ENCODE measurements at places on chromosomes 12 and 14.

DNA sequence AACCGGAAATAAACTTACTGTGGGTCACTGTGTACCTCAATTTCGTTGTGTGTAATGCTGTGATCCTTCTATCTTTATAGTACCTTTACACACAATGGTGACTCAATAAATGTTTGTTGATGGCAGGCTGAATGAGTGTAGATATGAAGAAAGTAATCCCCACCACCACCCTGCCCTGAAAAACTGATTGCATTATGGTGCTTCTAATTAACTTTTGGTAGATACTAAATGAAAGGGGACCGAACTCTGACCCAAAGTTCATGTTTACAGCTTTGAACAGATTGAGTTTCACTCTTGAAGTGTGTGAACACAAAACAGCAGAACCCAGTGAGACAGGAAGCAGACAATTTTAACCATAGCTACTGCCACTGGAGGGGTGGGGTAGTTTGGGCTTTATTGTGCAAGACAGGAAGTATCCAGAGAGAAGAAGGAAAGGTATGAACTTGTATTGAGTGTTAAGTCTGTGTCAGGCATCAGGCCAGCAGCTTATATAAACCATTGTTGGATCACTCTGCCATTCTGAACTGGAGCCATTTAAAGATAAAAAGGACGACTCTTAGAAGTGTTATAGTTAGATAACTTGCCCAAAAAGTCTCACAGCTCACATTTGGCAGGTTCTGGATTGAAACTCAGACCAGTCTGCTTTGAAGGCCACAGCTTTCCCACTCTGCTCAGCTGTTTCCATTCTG, 197.0 kb upstream of the AMIGO2 start:
- no peak for DNase-seq

- no peak for DNase-seq
Measured at GRCh38 chr14:91235841-91236240, 8.7 kb downstream of the GPR68 start.

- DNase-seq = no peak
Measured at GRCh38 chr14:32677129-32677780, 261.4 kb upstream of the NPAS3 start.

DNA sequence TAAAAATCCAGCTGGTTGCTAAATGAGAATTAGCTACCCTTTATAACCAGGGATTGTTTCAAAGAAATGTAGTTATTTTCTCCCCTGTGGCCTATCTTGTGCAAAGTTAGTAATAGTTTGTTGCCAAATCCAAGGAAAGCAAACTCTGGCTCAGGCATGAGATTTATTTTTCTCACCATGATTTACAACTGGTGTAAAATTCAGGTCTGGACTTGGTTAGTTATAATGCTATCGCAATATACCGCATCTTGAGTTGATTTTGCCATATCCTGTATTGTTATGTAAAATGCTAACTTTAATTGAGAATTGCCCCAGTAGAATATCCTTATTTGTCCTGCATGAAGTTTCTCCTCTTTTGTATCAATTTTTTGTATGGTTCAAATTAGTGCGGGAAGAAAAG, 135.5 kb downstream of the CRADD start:
- DNase-seq = no peak

- no peak for DNase-seq
Measured at GRCh38 chr12:64675795-64676194, 65.5 kb downstream of the RASSF3 start.

GRCh38 chr14:103361867-103362266, 23.3 kb upstream of the MARK3 start:
- no peak for DNase-seq

- no peak for DNase-seq
Measured at GRCh38 chr14:101380940-101381339, 180.4 kb upstream of the DIO3 start.

DNA sequence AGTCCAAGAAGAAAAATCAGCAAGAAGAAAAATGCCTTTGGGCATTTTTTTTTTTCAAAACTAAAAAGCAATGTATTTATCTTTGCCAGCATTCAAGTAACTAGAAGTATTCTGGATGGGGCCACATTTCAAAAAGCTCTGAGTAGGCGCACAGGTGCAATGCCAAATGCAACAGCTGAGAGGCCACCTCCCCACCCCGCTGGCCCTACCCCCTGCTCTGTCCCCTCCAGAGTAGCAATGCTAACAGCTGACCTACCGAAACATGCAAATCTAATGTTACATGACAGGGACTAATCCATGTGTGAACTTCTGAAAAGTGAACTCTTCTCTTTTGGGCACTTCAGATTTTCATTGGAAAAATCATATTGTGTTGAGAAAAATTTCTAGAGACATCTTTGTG, 153.7 kb upstream of the SLC38A2 start:
- no peak for DNase-seq

DNA sequence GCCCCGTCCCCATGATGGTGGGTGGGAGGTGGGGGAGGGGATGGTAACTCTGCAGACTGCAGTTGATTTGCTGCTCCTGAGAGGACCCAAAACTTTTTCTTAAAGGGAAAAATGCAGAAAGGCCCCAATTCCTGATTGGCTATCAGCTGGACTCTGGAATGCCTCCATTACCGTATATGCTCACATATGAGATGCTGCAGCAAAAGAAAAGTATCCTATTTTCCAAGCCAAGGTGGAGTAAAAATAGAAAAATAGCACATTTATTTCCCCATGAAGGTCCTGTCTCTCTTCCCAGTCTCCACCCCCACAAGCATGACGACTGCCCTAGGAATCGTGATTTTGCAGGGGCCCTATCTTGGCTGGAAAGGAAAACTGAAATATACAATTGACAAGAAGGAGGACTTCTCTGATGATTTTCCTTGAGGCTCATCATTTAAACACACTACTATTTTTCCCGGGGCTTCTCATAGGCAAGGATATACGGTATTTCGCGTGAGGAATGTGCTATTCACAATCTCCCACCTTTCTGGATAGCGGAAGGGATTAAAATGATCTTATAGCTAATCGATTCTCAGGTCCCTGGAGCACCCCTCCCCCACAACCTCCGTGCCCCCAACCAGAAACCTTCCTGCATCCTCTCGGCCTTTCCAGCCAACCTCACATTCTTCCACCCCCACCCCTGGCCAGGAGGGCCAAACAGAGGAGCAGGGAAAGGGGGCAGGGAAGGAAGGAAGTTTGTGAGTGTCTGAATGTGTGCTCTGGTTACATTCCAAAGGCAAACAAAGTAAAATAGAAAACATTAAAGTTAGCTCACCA, 138.9 kb upstream of the CCND2 start:
- DNase-seq = peak; percentile 98

GRCh38 chr12:46358791-46359666, 13.5 kb downstream of the SLC38A2 start:
- no peak for DNase-seq

DNA sequence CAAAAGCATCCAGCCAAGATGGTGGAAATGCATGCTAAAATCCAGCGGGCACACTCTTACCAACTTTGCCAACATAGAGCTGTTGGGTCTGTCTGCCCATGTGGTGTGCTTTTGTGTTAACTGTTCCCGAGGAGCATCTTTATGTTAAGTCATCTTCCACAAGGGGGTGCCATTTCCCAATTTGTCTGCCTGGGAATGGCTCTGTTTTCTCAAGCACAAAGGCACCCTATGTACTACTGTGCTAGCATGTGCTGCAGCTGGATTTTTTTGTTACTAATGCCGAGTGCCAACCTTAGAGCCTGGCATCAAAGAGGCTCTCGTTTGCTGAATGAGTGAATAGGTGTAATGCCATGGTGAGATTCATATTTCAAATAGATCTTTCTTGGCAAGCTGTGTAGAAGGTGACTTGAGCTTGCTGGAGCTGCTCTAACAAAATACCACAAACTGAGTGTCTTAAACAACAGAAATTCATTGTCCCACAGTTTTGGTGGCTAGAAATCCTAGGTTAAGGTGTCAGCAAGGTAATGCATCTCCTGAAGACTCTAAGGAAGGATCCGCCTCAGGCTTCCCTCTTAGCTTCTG, 74.3 kb downstream of the TRHDE start:
- peak; percentile 86 for DNase-seq

DNA sequence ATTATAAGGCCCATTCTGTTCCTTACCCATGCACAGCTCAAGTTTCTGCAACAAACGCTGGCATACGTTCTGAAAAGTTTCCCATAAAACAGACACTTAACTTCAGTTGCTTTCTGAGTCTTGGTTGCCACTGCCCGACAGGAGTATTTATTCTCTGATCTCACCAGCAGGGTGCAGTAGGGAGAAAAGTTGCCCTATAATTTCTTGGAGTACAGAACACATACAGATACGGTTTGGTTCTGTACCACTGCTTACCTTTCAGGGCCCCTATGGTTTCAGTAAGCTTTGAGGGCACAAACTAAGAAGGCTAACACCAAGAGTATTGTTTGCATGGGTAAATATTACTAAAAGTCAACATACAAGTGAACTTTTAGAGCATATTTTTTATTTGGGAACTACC, 77.9 kb downstream of the SPATA7 start:
- no peak for DNase-seq

GRCh38 chr14:64979336-64980074, 7.2 kb upstream of the FNTB start:
- no peak for DNase-seq

- DNase-seq = no peak
Measured at GRCh38 chr12:108498136-108498535, 16.9 kb upstream of the FICD start.

Data from NT2/D1 (cell line).